ENCODE measurements at places on chromosomes 11 and 22.

- DNase-seq: no peak
Measured at GRCh38 chr11:40029391-40029790, 1430.1 kb downstream of the LRRC4C start.

DNA sequence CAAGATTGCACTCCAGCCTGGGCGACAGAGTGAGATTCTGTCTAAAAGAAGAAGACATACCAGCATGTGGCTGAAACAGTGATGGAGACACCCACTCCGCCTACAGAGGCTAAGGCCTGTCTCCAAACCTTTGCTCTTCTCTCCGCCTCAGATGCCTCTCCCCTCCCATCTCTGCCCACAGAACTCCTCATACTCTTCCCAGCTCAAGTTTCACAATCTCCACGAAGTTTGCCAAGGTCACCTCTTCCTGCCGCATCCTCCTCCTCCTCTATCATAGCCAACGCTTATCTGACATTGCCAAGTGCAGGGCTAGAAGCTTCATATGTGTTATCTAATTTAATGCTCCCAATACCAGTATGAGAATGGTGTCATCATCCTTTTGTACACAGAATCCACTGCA lies 25.9 kb upstream of the FBLN1 start:
- DNase-seq: no peak

- no peak for DNase-seq
Measured at GRCh38 chr11:32013603-32014002, 77.3 kb upstream of the RCN1 start.

- no peak for DNase-seq
Measured at GRCh38 chr11:117809236-117810055, 12.4 kb upstream of the DSCAML1 start.

DNA sequence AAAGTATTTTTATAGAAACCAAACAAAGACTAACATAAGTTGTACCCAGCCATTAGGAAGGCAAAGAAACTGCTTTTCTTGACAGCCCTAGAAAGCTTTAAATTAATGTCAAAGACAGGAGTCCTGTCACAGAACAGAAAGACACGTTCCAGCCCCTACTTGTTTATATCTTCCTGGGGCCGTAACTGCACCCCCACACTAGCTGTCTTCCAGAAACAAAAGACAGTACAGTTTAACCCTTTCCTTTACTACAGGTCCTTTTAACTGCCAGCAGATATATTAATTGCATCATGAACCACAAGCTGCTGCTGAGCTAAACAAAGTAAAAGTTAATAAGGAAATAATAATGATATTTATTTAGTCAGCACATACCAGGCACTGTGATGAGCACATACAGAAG lies 20.3 kb upstream of the CFAP300 start:
- no peak for DNase-seq

DNA sequence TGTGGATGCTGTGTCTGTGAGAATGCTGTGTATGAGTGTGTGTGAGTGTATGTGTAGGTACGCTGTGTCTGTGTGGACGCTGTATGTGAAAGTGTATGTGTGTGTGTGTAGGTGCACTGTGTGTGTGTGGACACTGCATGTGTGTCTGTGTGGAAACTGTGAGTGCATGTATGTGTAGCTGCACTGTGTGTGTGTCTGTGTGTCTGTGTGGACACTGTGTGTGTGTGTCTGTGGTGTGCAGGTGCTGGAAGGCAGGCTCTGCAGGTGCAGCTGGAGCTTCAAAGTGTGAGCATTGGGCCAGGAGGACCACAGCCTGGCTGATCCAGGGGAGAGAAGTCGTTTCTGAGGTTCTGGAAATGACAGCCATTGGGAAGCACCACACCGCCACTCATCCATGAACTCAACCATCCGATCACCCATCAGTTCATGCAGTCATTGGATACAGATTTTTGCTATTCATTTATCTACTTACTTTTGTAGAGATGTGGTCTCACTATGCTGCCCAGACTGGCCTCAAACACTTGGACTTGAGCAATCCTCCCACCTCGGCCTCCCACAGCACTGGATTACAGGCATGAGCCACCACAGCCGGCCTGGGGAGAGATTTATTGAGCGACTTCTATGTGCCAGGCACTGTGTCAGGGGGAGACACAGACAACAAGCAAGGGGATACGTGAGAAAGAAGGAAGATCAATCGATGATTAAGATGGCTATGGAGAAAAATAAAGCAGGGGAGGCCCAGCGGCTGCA lies 9.6 kb downstream of the TRPM5 start:
- DNase-seq: no peak

DNA sequence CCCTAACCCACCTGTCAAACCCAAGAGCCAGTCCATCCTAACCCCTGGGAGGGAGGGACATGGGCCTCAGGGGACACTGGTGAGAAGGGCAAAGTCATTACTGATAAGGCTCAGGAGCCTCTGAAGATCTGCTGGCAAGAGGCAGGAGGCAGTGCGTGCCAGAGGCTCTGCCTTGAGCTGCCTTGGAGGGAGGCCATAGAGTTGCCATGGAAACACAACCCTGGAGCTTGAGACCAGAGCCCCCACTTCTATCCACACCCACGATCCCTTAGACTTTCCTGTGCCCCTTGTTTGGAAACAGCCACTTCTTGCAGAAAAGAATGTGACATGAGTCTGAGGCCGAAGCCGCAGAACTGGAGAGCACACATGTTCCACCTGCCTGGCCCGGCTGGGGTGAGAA lies 89.7 kb upstream of the CSNK2A3 start:
- no peak for DNase-seq

DNA sequence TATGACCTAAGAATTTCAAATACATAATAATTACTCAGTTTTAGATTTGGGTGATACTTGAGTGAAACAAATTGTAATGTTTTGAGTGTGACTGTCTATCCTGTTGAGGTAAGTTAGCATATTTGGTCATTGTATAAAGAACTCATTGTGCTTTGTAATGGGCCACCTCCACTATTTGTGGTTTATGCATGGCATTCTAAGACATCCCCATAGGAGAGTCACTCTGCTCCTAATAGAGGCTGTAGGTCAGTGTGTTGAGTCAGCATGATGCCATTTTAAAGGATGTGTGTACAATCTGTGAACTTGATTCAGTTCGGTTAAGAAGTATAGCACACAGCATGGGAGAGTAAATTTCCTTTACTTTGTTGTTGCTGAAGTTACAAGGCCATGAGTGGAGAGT lies 1112.4 kb downstream of the JRKL start:
- DNase-seq: no peak

- DNase-seq: no peak
Measured at GRCh38 chr11:61587541-61587941, 6.7 kb upstream of the SYT7 start.

- DNase-seq: no peak
Measured at GRCh38 chr22:44458044-44459020, 39.7 kb downstream of the RTL6 start.

DNA sequence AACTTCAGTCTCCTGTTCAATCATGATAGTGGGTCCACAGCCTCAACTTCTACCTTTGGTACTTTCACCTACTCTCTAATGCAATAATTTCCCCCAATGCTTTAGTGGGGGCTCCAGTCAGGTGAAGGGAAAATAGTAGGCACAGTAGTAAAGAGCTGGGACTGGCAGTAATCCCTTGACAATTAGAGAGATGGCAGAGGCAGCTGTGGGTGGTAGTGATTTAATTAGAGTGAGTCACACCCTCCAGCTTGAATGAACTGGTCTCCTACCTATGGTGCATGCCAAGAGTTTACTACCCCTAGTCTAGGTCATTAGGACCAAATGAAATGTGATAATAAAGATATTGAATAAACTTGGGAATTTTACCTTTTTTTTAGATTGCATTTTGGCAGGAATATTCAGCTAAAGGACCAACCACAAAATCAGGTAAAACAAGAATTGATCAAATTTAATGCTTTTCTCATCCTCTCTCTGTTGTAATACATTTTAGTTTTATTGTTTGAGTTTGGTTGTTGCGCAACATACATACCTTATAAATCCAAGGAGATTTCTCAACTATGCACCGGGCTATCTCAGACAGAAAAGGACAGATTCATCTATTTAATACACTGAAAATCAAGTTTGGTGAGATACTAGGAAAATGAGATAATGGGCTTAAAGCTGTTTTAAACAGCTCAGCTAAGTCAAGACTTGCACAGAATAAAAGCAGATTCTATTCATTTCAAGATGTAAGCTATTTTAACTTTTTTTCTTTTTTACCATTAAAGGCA lies 9.0 kb downstream of the PRRG4 start:
- DNase-seq: no peak

DNA sequence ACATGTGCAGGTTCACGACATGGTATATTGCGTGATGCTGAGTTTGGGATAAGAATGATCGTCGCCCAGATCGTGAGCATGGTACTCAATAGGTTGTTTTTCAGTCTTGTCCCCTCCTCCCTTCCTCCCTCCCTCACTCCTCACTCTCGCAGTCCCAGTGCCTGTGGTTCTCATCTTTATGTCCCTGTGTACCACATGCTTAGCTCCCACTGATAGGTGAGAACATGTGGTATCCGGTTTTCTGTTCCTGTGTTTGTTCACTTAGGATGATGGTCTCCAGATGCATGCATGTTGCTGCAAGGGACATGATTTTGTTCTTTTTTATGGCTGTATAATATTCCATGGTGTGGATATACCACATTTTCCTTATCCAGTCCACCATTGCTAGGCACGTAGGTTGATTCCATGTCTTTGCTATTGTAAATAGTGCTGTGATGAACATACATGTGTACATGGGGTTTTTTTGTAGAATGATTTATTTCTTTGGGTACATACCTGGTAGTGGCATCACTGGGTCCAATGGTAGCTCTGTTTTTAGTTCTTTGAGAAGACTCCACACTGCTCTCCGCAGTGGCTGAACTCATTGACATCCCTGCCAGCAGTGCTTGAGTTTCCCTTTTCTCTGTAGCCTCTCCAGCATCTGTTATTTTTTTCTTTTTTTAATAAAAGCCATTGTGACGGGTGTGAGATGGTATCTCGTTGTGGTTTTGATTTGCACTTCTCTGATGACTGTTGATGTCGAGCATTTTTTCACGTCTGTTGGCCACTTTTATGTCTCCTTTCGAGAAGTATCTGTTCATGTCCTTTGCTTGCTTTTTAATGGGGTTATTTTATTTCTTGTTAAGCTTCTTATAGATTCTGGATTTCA lies 16.4 kb downstream of the ZBED4 start:
- DNase-seq: no peak

DNA sequence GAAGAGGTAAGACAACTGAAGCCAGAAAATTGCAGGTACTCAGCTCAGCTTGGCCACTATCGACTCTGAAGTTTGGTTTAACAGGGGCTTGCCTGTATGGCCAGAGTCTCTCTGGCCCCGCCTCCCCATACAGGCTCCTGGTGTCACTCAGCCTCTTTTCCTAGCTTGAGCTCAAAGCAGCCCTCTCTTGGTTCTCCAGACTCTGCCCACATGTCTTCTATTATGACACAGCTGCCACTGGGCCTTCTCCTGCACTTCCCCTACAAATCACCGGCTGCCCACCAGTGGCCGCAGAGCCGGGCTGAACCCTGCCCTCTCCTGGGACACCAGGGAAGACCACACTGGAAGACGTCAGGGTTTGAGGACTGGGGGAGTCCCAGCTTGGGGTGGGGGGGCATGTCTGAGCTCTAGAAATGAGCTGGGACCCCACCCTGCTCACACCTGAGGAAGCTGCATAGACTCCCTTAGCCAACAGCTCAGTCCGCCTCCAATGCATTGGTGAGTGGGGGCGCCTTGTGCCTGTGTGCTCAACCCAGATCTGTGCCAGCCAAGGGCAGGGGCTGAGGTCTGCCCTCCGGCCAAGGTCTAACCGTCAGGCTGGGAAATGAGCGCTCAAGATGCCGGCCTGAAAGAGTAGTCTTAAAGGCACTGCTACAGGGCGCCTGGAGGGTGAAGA lies 94.4 kb upstream of the LMO1 start:
- DNase-seq: no peak

GRCh38 chr11:16096336-16096735 lies 260.0 kb downstream of the SOX6 start:
- DNase-seq: no peak

- no peak for DNase-seq
Measured at GRCh38 chr11:43418197-43418596, 59.5 kb downstream of the TTC17 start.

DNA sequence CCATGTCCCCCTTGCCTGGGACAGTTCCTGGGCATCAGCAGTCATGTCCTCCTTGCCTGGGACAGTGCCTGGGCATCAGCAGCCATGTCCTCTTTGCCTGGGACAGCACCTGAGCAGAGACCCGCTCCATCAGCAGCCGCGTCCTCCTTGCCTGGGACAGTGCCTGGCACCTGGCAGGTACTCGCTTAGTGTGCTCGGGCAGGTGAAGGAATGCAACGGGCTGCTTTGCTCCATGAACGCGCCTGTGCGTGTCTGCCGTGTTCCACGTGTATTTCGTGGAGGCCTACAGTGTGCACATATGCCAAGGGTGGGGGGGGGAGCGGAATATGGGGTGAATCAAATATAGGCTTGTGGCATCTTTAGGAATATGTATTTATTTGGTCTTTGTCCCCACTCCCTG lies 1490.7 kb downstream of the TBC1D22A start:
- DNase-seq: no peak

DNA sequence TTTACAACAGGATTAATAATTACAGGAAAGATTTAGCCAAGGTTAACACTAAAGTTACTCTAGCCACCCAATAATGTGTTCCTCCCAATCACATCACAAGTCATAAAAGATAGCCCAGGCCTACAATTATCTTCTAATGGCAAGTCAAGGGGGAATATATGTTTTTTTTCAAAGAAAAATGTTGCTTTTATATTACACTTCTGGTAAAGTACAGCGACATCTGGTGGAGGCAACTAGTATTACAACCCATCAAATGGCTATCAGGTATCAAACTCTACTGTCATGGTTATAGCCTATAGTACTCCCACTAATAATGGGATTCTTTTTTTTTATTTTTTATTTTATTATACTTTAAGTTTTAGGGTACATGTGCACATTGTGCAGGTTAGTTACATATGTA lies 71.8 kb downstream of the XRRA1 start:
- no peak for DNase-seq

DNA sequence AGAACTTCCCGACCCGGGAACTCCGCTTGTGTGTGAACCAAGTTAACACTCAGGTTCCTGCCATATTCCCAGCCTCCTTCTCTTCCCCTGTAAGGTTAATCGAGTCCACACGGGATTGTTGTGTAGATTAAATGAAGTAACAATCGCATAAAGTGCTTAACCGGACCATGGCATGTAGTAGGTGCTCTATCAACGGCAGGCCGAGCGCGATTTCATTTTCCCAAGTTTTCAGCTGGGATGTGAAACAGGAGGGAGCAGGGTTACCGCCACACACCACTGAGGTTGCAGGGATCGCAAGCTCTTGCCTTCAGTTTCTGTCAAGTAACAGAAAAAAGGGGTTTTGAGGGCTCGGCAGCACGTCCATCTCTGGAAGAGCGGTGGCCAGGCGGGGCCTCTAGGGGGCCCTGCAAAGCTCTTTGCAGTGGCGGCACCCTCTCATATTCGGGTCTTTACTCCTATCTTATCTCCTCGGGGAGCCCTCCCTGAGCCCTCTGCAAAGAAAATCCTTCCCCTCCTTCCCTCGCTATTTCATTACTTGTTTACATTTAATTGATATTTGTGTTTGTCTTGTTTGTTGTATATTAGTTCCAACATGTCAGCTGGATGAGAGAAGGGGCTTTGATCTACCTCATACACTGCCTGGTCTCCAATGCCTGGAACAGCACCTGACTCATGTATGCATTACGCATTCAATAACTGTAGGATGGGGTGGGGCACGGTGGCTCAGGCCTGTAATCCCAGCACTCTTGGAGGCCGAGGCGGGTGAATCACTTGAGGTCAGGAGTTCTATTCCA lies 816 bp upstream of the PLEKHA7 start:
- no peak for DNase-seq

GRCh38 chr11:85809191-85809590 lies 1.8 kb downstream of the SYTL2 start:
- no peak for DNase-seq
